Amygdala (tissue), 56 donors: ENCODE measurements at places on chromosomes 6 and 20.
A peak's percentile ranks its signal among the peaks of the same experiment; 100 is the strongest.

DNA sequence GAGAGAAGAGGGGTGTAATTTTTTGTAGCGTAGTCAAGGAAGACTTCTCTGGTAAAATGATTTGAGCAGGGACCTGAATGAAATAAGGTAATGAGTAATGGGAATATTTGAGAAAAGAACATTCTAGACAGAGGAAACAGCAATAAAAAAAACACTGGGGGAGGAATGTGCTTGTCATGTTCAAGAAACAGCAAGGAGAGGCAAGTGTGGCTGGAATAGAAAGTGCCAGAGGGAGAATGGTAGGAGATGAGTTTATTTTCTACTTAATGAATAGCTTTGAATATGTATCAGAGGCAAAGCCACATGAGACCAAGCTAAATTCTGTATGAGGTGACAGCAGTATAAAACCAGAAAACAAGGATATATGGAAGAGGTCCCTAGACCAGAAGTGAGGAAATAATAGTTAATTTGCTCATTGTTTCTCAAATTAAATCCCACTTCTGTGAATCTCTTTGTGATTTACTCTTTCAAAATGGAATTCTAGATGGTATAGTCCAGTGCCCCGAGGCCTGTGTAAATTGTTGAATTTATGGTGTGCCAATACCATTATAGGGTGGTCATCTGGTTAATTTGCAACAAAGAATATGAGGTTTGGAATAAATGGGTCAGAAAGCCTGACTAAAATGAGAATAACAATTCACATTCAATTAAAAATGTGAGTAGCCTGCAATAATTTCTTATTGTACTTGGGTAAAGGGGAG lies 170.2 kb downstream of the CDKAL1 start:
- DNase-seq = no peak

GRCh38 chr6:152353440-152353839 lies 283.7 kb downstream of the SYNE1 start:
- DNase-seq = no peak

GRCh38 chr6:20115246-20115980 lies 96.9 kb downstream of the MBOAT1 start:
- DNase-seq = no peak

DNA sequence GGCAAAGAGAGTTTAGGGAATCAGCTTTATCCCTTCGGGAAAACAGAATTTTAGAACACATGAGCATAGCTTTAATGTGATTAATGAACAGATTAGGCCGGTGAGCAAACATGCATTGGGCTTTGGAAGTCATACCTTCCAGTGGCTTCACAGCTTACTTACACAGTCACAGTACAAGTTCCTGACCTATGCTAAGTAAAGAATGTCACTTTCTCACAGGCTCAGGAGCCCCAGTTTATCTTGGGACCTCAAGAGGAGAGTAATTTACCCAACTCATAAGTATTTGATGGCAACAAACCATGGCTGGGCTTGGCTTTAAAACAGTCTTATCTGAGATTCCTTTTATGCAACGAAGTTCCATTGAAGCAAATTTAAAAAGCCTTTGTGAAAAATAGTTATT lies 195.9 kb downstream of the AKAP7 start:
- DNase-seq = no peak

DNA sequence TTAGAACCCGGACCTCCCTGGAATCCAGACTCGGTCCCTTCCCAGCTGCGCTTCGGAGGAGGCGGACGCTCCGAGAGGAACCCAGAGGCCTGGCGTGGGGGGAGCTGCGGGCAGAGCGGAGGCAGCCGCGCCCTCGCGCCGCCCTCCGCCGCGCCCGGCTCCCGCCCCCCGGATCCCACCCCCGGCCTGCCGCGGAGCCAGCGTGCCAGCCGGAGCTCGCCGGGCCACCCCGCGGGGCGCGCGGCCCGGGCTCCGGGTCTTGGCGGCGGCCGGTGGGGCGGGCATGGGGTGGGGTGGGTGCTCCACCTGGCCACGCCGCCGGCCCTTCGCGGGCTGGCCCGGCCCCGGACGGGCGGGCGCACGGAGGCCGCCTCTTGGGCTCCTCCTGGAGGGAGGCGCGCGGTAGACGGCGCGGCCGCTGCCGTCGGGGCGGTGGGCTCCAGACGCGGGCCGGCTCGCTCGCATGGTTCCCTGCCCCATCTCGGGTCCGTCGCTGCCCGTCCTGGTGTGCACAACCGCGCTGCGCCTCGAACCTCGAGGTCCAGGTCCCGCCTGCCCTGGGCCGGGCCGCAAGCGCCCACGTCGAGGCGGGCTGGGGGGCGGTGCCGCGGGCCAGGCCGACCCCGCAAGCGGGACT lies 592 bp upstream of the CDYL start:
- DNase-seq = peak; percentile 56

DNA sequence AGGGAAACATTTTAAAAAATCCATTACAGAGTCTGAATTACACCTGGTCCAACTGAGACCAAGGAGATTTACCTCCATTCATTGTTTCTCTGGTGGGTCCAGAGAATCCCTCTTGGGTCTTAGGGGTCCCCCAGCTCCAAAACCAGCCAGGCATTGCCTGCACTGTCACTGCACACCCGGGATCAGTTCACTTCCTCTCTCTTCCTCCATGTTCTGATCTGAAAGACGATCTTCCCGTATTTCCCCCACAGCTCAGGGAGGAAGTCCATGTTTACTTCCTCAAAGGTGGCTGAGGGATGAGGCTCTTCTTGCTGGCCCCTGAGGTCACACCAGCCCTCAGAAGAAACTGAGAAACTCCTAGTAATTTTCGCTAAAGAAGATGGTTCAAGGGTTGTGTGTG lies 159.7 kb downstream of the BMP7 start:
- DNase-seq = no peak

GRCh38 chr20:59938221-59938620 lies 1.9 kb downstream of the PPP1R3D start:
- DNase-seq = no peak

GRCh38 chr6:83411731-83412130 lies 19.1 kb downstream of the ME1 start:
- DNase-seq = no peak
